ENCODE measurements at places on chromosomes 3 and 15.

- DNase-seq = no peak
These were observed 224.4 kb upstream of the ICE2 start for GRCh38 chr15:60703207-60703933.

- no peak for DNase-seq
These were observed 48.7 kb upstream of the MDFIC2 start for GRCh38 chr3:70360979-70361760.

GRCh38 chr3:170689893-170690660, 104.2 kb upstream of the SLC7A14 start:
- no peak for DNase-seq

- peak; percentile 54 for DNase-seq
These were observed 98.9 kb upstream of the TLE3 start for GRCh38 chr15:70196372-70197316.
